ENCODE measurements at places on chromosomes 5 and 9. TPM values are rescaled to one million over a fixed set of nuclear protein-coding genes. Genes with fewer than 3 reads are reported as not detected.

The NIM1K gene
- 5.9 TPM for total RNA-seq

The CDC23 gene
- total RNA-seq = 22.4 TPM

The MYOT gene
- total RNA-seq = not detected

The SAXO1 gene
- total RNA-seq = under 0.01 TPM

The GRAMD2B gene
- 8.6 TPM for total RNA-seq
